Esophagus squamous epithelium (tissue), 5 donors: ENCODE measurements at places on chromosomes 12 and 14.

DNA sequence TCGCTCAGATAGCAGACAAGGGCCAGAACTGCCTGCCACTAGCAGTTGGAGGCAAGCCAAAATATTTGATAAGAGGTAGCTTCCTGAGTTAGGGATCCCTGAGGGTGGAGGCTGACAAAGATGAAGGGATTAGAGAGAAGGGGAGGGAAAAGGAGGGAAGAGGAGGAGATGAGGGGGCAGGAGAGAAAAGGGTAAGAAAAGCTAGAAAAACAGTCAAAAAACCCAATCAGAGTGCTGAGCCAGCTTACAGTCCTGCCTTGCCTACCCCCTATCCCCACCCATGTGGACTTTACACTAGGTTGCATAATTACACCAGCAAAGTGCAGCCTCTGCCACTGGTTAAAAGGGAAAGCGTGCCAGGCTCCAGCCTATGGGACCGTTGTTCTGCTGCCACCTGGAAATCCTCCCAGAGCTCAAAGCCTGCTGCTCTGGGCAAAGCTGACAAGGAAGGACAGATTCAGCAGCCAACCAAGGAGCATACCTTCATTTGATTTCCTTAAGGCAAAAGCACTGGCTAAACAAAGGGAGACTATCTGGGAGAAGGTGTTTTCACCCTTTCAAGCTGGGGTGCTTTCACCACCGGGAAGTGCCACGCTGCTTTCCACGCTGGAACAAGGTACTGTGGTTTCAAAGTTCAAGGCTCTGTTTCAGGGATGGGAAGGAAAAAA is 3.8 kb upstream of the NUMB start:
- no peak for DNase-seq

DNA sequence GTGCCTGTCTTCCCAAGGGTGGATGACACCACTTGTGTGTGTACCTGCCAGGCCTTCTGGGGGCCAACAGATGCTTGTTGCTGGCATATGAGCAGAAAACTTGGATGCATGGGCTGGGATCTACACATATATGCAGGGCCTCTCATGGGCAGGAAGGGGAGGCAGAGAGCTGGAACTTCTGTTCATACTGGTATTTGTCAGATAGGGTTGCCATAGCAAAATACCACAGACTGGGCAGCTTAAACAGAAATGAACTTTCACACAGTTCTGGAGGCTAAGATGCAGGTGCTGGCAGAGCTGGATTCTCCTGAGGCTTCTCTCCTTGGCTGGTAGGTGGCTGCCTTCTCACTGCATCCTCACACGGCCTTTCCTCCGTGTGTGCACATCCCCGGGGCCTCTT is 121.8 kb downstream of the SUDS3 start:
- no peak for DNase-seq

DNA sequence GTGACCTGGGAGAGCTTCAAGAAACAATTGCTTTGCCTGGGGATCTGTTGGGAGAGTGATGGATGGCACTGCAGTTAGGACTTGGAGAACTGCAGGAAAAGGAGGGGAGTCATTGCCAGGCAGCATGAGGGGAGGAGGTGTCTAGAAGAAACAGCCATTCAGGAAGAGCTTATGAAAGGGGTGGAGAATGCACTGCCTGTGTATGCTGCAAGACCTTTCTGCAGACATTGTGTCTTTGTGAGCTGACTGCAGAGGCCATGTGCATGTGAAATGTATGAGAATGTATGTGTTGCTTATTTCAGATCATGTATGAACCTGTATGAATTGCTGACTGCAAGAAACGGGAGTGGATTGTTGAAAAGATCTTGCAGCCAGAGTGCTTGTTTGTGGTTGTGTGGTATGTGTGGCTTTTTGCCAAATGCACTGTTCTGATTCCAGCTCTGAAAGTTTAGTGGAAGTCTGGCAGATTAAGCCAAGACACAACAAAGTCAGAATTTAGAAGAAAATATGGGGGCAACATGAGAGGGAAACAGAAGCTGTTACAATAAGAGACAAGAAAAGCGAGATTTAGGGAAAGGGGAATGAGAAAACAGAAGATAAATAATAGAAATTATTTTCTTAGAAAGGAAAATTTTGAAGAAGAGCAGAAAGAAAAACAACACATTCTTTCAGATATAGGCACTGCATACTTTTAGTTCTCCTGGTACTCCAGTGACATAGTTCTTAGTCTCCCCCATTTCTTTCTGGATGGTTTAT is 9.8 kb upstream of the RIMKLB start:
- DNase-seq, result no peak

DNA sequence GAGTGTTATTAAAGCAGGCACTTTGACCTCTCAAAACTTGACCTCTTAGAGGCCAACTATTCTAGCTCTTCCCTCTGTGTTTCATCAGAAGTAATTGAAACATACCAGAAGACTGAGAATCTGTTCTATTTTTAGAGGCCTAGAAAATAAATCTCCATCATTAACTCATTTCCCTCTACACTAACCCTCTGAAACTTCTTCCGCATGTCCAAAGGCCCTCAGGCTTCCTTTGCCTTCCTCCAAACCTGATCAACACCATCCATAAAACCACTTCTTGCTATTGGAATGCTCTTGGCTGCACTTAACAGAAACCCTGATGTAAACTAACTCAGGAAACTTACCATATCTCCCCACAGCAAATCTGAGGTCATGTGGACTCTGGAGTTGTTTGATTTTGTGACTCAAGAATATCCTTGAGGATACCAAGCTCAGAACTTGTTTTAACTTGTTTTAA is 196.4 kb downstream of the RPAP3 start:
- DNase-seq, result no peak

DNA sequence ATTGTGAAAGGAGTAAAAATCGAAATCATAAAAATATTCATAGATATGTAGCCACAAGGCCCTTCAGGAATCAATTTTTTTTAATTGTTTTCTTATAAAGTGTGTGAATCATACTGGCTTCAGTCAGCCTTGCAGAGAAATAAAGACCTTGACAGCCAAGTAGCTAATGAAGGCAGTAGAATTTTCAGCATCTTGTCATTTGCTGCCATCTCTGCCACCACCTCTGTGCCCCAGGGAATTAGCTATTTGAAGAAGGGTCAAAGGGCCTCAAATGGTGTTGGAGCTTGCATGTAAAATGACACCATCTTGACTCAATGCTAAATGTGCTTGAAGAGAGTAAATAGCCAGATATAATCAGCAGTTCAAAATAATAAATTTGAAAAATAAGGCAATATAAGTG is 359.4 kb upstream of the DCN start:
- no peak for DNase-seq

DNA sequence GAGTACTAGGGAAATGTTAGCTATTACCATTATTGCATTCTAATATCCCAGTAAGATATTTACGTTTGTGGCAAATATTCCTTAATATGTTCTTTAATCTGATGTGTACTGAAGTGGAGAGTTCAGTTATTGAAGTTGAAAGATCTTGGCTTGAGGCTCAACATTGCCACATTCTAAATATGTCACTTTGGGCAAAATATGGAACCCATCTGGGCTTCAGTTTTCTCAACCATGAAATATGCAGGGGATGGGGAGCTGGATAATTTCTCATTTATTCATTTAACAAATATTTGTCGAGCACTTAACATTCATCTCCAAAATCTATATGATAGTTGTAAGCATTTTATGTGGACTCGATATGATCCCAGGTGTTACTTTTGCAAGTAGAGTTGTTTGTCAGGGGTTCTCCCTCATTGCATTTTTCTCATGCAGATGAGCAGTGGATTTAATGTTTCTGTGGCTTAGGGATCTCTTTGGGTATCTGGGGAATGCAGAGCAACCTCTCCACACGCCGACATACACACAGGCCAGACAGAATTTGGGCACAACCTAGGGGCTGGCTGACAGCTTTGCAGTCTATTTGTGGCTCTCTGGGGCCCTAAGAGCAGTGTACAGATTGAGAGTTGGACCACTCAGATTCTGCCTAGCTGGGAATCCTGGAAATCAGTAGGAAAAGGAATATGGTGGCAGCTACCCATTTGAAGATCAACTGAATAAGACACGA is 26.6 kb upstream of the APPL2 start:
- DNase-seq, result no peak

DNA sequence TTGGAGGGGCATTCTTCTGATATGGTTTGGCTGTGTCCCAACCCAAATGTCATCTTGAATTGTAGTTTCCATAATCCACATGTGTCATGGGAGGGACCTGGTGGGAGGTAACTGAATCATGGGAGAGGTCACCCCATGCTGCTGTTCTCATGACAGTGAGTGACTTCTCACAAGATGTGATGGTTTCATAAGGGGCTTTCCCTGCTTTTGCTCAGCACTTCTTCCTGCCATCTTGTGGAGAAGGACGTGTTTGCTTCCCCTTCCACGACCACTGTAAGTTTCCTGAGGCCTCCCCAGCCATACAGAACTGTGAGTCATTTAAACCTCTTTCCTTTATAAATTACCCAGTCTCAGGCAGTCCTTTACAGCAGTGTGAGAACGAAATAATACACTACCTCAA is 382.4 kb downstream of the VRK1 start:
- no peak for DNase-seq
